ENCODE measurements at places on chromosomes 7 and 10. TPM values are rescaled to one million over a fixed set of nuclear protein-coding genes. Genes with fewer than 3 reads are reported as not detected.

The CADPS2 gene
- total RNA-seq, result 26.9 TPM

The SPDYE9 gene
- 0.08 TPM for total RNA-seq

The TUBB8 gene
- not detected for total RNA-seq

The CALML5 gene
- total RNA-seq, result not detected

The SYT15 gene
- total RNA-seq, result 0.41 TPM

The CYP2E1 gene
- total RNA-seq, result 0.82 TPM

The ATRNL1 gene
- 7.3 TPM for total RNA-seq

The ZNF503 gene
- 29.8 TPM for total RNA-seq

The TMEM270 gene
- not detected for total RNA-seq

The LHFPL3 gene
- total RNA-seq, result not detected

The SH2B2 gene
- total RNA-seq, result 4.9 TPM

The NANOS1 gene
- total RNA-seq, result 2.7 TPM

The BAZ1B gene
- 75.6 TPM for total RNA-seq

The ZNF425 gene
- 4.3 TPM for total RNA-seq

The H2BK1 gene
- total RNA-seq, result not detected

The ACBD7 gene
- 0.99 TPM for total RNA-seq

The GJD4 gene
- not detected for total RNA-seq

The AOAH gene
- 0.74 TPM for total RNA-seq

The SLC18A3 gene
- total RNA-seq, result not detected

The CAV2 gene
- total RNA-seq, result 51.2 TPM

The R3HCC1L gene
- 10.8 TPM for total RNA-seq

The GPR22 gene
- not detected for total RNA-seq

The PDE1C gene
- total RNA-seq, result 187 TPM

The SEMA3E gene
- total RNA-seq, result 0.98 TPM

The IQUB gene
- total RNA-seq, result 0.81 TPM
